ENCODE measurements at places on chromosomes 1 and 21.
A peak's percentile ranks its signal among the peaks of the same experiment; 100 is the strongest.

DNA sequence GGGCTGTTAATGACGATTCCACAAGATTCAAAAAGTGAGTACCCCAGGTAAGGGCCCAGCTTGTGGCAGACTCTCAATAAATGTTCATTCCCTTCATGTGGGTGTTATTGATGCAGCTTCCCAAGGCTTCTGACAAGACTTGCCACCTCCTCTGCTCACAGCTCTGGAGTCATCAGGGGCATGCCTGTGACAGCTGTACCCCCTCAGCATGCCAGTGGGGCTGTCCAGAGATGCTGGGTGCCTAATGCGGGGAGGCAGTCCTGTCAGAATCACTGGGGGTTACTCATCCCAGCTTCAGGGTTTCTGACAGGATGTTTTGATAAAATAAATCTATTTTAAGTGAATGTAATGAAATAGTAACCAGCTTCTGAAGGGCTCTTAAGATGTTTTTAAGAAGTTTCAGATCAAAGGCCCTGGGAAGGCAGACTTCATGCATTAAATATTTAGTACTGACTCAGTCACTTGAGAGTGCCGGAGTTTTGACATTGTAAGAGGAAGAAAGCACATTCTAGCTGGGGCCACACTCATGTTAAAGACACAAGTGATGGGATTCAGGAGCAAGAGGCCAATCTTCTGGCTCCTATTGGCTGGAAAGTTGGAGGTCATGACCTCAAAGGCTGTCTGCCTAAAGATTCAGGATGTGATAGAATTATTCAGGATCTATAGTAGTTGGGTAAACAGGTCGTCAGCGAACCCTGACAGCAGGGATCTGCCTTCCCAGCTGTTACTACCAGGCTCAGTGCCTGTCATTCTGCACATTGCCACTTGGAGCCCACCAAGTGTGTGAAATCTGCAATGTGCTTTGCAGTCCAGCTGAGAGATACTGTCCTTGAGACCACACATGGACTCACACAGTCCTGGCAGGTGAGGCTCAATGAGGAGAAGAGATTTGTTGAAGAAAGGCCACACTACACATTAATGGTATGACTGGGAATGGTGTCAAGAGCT, 239.6 kb upstream of the BEND5 start:
- no peak for DNase-seq

DNA sequence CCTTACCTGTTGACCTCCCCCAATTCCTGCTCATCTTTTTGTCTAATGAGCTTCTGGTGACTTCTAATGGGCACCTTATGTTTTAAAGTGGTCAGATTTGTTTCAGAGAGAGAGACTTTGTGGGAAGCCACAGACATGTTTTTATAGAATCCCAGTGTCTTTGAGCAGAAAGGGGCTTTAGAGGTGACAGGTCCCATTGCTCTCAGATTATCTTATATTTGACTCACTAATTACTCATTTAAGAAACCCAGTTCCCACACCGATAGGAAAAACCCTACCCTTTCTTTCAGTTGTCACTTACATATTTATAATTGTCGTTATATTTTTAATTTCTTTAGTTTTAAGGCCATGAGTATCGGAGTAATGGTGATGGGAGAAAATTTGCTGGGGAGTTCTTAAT, 215.5 kb downstream of the CAMTA1 start:
- no peak for DNase-seq

- DNase-seq: peak; percentile 55
Measured at GRCh38 chr1:187928288-187928687, 1099.5 kb downstream of the PLA2G4A start.

GRCh38 chr1:2908081-2908480, 106.6 kb upstream of the TTC34 start:
- DNase-seq: no peak

DNA sequence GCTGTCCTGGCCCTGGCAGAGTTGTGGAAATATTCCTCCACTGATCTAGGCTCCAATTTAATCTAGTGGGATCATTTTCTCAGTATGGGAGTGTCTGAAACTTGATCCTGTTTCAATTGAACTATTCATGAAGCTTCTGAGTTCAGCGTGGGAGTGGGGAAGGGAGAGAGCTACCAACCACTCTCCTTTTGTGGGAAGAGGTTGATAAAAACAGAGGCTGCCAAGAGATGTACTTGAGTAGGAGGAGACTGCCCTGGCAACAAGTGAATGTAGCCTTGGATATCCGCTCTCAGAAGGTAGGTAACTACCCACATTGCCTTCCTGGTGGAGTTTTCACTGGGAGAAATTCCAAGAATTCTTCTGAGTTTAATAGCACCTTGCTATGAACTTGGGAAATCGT, at the start of gene CTXND2:
TSS of gene CTXND2 (plus strand) at position 119 of the 400 bp plus-strand sequence. CDS start 25,179 bp downstream, outside the sequence.
- DNase-seq: peak; percentile 65

DNA sequence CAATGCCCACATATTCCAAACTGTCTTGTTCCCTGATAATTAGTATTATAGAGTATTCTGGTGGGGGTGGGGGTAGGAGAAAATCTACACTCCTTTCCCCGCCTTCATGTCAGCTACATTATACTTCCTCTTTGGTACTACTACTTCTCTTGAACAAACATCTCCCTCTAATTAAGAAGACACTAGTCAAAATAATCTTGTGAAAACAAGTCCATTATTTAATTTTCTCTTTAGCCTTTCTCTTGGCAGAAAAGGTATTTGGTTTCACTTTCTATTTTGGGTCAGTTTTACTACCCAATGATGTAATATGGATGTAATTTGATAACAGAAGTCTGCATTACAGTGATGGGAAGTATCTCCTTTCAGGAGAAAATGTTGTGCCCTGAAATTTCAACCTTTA, 22.5 kb downstream of the NTMT2 start:
- DNase-seq: peak; percentile 36

DNA sequence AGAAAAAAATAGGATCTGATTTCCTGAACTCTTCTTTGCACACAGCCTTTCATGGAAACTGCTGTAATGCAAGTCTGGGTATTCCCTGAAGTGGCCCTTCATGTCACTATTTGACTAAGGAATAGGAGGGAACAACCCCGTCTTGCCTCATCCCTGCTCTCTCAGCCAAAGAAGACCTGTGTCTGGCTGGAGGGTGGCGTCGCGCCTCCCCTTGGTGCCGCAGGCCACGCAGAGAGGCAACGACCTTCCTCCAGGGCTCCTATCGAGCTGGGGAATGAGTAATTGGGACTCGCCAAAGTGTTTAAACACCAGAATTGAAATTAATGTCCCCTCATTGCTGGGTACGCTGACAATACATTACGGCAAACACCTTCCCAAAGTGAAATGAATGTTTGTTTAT, 129.8 kb downstream of the PBX1 start:
- no peak for DNase-seq

DNA sequence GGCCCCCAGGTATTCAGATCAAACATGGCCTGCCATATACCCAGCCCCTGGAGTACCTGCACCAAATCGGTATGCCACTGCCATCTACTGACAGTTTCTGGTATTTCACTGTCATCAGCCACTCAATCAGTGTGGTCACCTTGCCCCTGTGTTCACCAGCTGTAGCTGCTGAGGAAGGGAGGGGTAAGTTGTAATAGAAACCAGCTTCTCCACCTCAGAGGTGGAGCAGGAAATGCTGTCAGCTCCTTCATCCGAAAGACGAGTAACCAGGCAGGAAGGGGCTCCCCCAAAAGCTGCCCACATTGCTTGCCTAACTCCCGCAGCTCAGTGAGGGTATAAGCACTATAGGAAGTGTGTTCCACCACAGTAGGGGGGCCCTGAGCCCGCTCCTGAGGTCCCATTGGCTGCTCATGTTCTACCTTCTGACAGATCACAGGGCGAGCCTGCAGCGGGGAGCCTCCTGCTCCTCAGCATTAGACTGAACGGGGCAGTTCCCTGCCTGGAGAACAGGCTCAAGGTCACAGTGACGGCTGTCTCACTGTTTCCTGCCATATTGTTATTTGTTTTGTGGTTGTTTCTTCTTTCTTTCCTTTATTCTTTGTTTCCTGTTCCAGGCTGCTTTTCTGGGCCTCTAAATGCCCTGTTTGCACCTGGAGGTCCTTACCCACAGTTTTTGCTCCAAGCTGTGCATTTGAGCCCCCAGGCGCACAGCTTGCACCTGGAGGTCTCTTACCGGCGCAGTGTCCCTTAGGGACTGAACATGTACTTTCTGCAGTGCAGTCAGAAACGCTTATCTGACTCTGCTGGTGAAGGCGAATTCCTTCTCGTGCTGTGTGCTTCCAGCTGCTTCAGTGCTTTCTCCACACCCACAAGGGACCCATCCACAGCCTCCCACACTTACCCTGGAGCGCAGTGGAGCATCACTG, 1638.3 kb downstream of the MRPL39 start:
- peak; percentile 36 for DNase-seq

DNA sequence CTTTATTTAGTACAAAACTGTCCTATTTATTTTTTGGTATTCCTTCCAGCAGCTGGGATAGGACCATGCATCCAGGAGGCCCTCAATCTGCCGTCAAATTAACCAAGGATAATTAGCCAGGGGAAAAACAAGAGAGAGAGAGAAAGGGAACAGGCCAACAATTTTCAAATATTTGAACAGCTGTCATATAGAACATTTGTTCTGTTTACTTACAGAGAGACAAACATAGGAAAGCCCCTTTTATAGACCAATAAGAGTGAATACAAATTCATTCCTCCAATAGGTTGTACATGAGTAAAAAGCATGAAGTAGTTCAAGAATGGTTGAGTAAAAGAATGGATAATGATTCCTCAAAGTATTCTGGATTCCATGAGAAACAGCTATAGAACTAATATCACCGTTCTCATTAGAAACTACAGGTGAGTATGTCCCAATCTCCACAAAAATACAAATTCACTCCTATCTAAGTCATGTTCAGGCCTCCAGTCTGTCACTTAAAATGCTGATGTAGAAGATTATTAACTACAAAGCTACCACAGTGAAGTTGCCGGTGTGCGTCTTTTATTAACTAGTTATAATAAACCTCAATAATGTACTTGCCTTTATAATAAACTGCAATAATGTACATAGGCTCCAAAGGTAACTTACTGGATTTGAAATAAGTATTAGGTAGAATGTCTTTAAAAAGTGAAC, 64.8 kb upstream of the GNG4 start:
- DNase-seq: no peak

DNA sequence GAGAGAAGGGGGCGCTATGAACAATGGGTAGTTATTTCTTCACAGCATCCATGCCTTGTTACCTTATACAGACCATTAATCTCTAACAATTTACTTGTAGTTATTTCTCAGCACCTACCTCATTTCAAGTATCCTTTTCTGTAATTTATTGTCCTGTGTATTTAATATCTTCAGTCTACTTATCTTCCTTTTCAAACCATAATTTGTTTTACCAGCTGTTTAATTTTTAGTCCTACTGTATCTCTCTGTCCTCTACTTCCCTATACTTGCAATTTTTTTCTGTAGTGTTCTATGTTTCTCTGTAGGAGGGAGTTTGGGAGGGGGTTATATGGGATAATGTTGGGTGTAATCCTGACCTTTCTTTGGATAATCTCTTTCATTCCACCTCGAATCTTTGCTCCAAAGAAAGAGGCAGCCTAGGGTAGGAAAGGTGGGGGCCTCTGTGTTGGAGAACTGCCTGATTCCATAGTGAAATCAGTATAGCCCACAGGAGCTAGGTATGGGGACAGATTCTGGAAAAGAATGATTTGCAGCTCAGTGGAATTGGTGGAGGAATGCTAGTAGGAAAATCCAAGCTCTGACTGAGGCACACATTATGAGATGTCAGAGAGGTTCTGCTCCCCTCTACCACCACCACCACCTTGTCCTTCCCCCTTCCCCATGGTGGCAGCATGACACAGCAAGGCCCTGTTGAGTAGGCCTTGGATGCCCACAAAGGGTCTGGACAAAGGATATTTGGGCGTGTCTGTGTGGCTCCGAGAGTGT, 642 bp downstream of the MLLT11 start:
- DNase-seq: no peak

- peak; percentile 81 for DNase-seq
Measured at GRCh38 chr21:34938089-34938764, 110.9 kb downstream of the RUNX1 start.

DNA sequence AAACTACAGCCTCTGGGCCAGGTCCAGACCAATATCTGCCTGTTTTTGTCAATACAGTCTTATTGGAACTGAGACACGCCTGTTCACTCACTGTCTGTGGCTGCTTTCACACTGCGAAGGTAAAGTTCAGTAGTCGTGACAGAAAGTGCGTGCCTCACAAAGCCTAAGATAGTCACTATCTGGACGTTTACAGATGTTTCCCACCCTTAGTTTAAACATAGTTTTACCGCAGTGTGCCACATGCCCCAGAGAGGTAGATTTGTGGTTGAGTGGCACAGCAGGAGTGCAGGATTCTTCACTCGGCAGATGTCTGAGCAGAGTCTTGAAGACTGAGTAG, 61.9 kb downstream of the NFASC start:
- DNase-seq: no peak

DNA sequence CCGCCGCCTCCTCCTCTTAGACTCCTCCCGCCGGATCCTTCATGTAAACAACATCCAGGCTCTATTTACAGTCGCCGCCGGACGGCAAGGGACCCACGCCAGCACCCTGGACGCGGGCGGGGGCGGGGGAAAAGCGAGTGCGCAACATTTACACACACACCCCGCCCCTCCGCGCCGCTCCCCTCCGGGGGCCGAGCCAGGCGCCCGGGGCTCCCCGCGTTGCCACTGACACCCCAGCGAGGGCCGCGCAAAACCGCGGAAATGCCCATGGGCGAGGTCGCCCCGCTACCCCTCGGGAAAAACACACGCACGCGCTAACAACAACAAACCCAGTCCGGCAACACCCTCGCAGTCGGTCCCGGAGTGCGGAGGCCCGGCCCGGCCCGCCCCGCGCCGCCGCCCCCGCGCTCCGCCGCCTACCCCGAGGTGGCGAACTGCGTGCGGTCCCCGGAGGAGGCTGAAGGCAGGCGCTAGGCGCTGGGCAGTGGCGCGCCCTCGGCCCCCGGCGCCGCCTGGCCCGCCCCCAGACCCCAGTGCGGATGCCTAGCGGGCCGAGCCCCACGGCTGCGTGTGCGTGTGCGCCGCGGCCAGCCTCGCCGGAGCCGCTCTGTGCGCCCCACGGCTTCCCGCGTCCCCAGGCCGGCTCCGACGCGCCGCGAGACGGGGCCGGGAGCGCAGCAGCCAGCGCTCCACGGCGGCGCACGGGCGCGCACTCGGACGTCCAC, 81.1 kb upstream of the AK4 start:
- DNase-seq: peak; percentile 78
